Regular cardiac myocyte (primary cell): ENCODE measurements at places on chromosomes 3 and 15. TPM values are rescaled to one million over a fixed set of nuclear protein-coding genes. Genes with fewer than 3 reads are reported as not detected.

NUDT16 gene
- 9.9 and 14.6 TPM in 2 replicates for total RNA-seq

CASR gene
- under 0.01 TPM in 1 of 2 replicates, not detected in the other for total RNA-seq

ZNF148 gene
- 31.4 and 46.2 TPM in 2 replicates for total RNA-seq

ILDR1 gene
- total RNA-seq, result not detected in 2 replicates

RBPMS2 gene
- total RNA-seq, result not detected in 2 replicates

LRRIQ4 gene
- 0.19 TPM in 1 of 2 replicates, not detected in the other for total RNA-seq

AMT gene
- total RNA-seq, result 0.38 and 0.85 TPM in 2 replicates

CPEB1 gene
- total RNA-seq, result 5.2 and 13.8 TPM in 2 replicates

SAMD7 gene
- total RNA-seq, result not detected in 2 replicates

FBXO40 gene
- not detected in 2 replicates for total RNA-seq

NR1I2 gene
- 0.28 TPM in 1 of 2 replicates, not detected in the other for total RNA-seq

ZNF620 gene
- total RNA-seq, result 1.7 and 1.9 TPM in 2 replicates

PRR20G gene
- not detected in 2 replicates for total RNA-seq

SLC22A14 gene
- total RNA-seq, result 0.28 TPM in 1 of 2 replicates, not detected in the other

PAK6 gene
- total RNA-seq, result 0.56 TPM in 1 of 2 replicates, not detected in the other

SENP7 gene
- 8.1 and 8.7 TPM in 2 replicates for total RNA-seq

CSPG4 gene
- total RNA-seq, result 50.2 and 70.7 TPM in 2 replicates

PEX5L gene
- total RNA-seq, result under 0.01 TPM in 2 replicates

KIF15 gene
- 3.1 and 19.0 TPM in 2 replicates for total RNA-seq

MAGEL2 gene
- under 0.01 TPM in 2 replicates for total RNA-seq

PARP3 gene
- 22.8 and 24.9 TPM in 2 replicates for total RNA-seq

GRAMD1C gene
- 3.7 and 7.5 TPM in 2 replicates for total RNA-seq

UBAP1L gene
- total RNA-seq, result 0.96 and 1.1 TPM in 2 replicates

AADACL2 gene
- total RNA-seq, result not detected in 2 replicates

CACNA2D2 gene
- not detected in 2 replicates for total RNA-seq

GOLGA8N gene
- 1.3 and 9.3 TPM in 2 replicates for total RNA-seq

ALPK3 gene
- total RNA-seq, result 3.3 and 5.4 TPM in 2 replicates

WDR82 gene
- 51.0 and 79.8 TPM in 2 replicates for total RNA-seq

GMNC gene
- total RNA-seq, result under 0.01 and 0.28 TPM in 2 replicates

USP50 gene
- total RNA-seq, result 0.28 TPM in 1 of 2 replicates, not detected in the other

SAXO2 gene
- 0.38 and 1.1 TPM in 2 replicates for total RNA-seq

FANCD2OS gene
- total RNA-seq, result not detected in 2 replicates

DPPA2 gene
- total RNA-seq, result not detected in 2 replicates

ECE2 gene
- total RNA-seq, result not detected in 2 replicates

NAALADL2 gene
- 5.8 and 7.3 TPM in 2 replicates for total RNA-seq

ROPN1 gene
- not detected in 2 replicates for total RNA-seq

SEMA5B gene
- total RNA-seq, result under 0.01 and 0.28 TPM in 2 replicates

GCNT3 gene
- total RNA-seq, result under 0.01 and 0.56 TPM in 2 replicates

STOML1 gene
- total RNA-seq, result 18.0 and 27.2 TPM in 2 replicates

CCR9 gene
- total RNA-seq, result not detected in 2 replicates

DNAH12 gene
- total RNA-seq, result under 0.01 and 0.28 TPM in 2 replicates

ZPLD1 gene
- total RNA-seq, result 0.19 and 0.56 TPM in 2 replicates

GABRA5 gene
- 0.28 TPM in 1 of 2 replicates, not detected in the other for total RNA-seq

FBLN2 gene
- 109 and 243 TPM in 2 replicates for total RNA-seq

HAPLN3 gene
- total RNA-seq, result 6.9 and 9.0 TPM in 2 replicates

INSYN1 gene
- total RNA-seq, result 1.5 and 1.7 TPM in 2 replicates

RARB gene
- 52.7 and 55.0 TPM in 2 replicates for total RNA-seq

CYP8B1 gene
- not detected in 2 replicates for total RNA-seq

IMPG2 gene
- under 0.01 and 0.56 TPM in 2 replicates for total RNA-seq

CYP1A2 gene
- total RNA-seq, result not detected in 2 replicates

ATRIP gene
- total RNA-seq, result 4.8 and 11.9 TPM in 2 replicates

LYSMD4 gene
- total RNA-seq, result 6.1 and 11.6 TPM in 2 replicates

ACSBG1 gene
- total RNA-seq, result under 0.01 TPM in 1 of 2 replicates, not detected in the other
